HuH-7.5 (cell line): ENCODE measurements at places on chromosomes 11 and 22.

DNA sequence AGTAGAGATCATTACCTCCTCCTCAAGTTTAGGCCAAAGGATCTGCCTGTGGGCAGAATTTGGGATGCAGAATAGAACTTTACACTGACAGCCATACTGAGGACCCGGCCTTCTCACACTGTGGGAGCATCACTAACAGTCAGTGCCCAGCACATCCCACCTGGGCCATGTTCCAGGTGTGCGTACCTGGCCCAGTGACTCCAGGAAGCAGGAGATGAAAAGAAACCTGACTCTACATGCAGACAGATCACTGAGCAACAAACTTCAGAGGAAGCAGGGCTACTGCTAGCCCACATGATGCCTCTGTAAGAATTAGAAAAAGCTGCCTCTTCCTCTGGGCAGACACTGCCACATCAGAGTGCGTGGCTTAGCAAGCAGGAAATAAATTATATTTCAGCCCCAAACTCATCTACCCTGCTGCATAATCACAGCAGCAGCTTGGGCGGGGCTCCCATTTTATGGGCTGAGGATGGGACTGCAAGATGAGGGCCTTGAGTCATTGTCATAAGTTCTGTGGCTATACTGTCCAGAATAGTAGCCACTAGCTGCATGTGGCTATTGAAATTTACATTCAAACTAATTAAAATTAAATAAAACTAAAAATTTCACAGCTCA, 6.0 kb upstream of the LMO2 start:
- DNase-seq = no peak

DNA sequence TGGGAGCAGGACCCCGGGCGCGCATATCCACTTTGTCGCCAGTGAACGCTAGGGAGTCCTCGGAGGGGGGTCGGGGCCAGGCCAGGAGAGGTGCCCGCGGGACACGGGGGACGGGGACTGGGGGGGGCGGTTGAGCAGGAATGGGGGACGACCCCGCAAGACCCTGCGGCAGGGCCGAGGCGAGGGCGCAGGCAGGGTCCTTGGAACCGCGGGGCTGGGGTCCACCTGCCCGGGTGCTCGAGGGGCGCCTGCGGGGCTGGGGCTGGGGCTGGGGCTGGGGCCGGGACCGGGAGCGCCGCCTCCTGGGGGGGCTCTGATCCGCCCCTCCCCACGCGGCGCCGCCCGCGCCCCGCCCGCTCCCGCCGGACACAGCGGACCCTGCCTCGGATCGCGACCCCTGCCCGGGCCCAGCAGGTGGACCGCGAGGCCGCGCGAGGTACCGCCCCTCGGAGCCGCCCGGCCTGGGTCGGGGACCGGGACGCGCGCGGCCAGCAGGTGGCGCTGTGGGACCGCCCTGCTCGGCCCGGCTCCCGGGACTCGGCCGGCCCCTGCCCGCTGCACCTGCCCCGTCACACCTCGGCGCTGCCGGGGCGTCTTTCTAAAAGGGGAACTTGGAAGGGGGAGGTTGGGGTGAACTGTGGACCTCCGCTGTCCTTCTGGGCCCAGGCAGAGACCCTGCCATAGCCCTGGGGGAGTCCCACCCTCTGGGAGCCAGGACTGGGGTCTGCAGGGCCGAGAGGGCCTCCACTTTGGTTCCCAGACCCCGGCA, 11.0 kb downstream of the CRELD2 start:
- DNase-seq = peak; percentile 95

GRCh38 chr11:78798663-78799062, 224.0 kb upstream of the NARS2 start:
- peak; percentile 31 for DNase-seq

DNA sequence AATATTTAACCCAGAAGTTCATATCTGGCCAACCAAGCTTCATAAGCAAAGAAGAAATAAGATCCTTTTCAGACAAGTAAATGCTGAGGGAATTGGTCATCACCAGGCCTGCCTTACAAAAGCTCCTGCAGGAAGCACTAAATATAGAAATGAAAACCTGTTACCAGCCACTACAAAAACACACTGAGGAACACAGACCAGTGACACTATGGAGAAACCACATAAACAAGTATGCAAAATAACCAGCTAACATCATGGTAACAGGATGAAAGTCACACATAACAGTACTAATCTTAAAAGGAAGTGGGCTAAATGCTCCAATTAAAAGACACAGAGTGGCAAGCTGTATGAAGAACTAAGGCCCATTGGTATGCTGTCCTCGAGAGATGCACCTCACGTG, 311.4 kb downstream of the DYNC2H1 start:
- DNase-seq = no peak

DNA sequence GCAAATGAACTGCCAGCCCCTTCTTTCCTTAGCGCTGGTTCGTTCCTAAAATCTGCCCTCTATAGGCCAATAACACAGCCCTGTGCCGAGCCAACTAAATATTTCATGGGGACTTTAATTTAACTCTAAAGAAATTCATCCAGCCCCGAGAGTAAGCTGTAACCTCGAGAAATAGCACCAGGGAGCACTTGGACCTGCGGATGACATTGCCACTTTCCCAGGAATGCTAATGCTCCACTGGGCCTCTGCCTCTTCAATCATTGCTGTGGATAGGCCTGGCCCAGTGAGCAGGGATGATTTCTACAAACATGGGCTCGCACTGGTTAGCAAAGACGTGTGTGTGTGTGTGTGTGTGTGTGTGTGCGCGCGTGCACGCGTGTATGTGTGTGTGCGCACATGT, 95.3 kb upstream of the TBCEL start:
- no peak for DNase-seq

GRCh38 chr11:3412837-3413236, 33.9 kb upstream of the ZNF195 start:
- DNase-seq = no peak

DNA sequence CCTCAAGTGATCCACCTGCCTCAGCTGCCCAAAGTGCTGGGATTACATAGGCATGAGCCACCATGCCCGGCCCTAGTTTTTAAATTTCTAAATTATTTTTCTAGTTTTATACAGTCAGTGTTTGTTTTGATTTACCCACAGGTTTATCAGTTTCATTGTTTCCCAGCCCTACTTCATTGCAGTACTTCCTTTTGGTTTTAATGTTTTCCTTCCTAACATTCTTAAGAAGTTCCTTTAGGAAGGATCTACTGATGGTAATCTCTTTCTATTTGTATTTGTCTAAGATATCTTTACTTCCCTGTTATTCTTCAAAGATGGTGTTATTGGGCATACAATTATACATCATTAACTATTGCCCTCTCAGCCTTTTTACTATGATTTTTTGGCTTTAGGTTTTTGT, 4.9 kb upstream of the EXT2 start:
- DNase-seq = no peak

DNA sequence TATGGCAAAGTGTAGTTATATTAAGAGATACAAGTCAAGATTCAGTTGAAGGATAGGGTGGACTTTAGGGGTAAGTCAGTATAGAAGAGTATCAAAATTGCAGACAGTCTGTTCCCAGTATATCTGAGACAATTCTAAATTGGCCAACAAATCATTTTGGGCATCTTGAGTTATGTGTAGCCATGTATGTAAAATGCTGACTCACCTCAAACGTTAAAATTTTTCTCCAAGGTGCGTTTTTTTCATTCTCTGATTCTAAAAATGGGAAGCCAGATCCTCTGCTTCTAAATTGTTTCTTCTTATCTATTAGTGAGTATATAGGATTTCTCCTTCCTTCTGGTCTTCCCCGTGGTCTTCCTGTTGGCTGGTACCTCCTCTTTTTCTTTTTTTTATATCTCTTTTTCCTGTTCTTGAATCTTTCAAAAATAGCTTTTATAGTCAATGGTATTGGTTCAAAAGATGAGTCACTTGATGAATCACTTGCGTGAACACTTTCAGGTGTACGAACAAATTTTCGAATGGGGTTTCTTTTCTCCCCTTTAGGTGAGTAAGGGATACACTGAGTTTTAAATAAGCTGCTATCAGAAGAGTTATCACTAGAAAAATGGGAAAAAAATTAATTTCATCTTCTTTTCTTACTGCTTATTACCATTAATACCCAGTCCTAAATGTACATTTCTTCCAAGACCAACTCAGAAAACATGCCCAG, 3.2 kb downstream of the TAF1D start:
- DNase-seq = no peak
